ENCODE measurements at places on chromosomes 6 and 20.

- DNase-seq: peak; percentile 12
These were observed 1.3 kb upstream of the LRRC1 start for GRCh38 chr6:53793318-53794136.

- no peak for DNase-seq
These were observed 45.9 kb downstream of the UBE3D start for GRCh38 chr6:83019741-83020140.

- no peak for DNase-seq
These were observed 215.5 kb upstream of the ECI2 start for GRCh38 chr6:4350567-4351519.

- no peak for DNase-seq
These were observed 72.4 kb upstream of the SYNJ2 start for GRCh38 chr6:157909282-157909664.

DNA sequence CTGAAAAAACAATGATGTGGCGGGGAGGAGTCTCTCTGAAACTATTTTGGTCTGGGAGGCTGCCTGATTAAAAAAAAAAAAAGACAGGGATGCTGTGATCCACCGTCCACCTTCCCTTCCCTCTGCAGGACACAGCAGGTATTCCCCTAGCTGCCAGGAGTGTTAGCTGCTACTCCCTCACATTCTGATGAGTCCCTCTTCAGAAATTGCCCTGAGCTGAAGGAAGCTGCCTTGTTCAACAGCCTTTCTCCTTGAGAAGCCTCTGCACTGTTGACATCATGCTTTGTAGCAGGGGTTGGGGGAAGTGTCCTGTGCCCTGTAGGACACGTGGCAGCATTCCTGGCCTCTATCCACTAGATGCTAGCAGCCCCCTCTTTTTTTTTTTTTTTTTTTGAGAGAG, 71.7 kb upstream of the ZMYND8 start:
- DNase-seq: peak; percentile 41

GRCh38 chr20:2330090-2330695, 34.4 kb downstream of the TGM3 start:
- DNase-seq: no peak

DNA sequence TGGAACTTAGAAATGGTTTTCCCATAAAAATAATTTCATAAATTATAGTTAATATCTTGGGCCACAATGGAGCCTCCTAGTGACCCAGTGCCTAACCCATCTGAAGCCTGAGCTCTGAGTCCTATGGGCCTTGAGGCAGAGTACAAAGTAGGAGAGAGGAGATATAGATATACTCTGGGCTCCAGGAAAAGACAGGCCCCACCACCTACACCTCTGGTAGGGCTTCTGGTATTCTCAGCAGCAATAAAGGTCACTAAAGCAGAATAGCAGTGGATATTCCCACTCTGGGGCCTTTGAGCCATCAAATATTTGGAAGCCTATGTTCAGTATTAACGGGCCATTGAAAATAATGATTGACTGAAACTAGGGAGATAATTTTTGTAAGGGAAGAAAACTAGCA, 24.1 kb downstream of the CYP39A1 start:
- no peak for DNase-seq

DNA sequence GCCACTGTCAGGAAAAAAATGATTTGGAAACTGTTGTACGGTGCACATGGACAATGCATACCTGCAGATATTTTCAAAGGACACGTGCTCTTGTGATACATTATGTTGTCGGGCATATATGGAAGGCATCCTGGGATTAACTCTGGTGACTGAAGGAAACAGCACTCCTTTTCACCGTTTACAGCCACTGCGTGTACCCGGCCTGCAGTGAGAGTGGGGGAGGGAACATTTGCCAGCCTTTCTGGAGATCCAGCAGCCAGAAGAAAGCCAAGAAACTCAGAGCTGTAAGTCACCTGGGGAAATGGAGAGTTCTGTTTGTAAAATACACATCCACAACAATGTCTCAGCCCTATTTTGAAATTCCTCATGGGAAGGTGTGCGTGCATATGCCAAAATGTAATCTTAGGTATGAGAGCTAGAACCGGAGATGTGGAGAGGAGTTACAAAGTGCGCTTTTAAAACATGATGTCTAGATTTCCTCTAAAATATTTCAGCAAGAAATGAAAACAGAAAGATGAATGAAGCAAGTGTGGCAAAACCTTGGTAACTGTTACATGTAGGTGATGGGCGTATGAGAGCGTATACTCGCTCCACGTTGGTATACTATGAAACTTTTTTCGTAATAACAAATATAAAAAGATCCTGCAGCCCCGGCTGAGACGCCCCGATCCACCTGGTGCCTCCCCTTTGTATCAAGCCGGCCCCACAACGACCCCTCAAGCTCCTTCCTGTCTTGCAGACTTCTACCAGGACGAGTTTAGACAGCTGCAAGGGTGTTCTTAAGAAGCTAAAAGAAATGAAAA, 8.6 kb upstream of the FOXF2 start:
- no peak for DNase-seq

GRCh38 chr6:91083211-91083610, 496.3 kb upstream of the MAP3K7 start:
- DNase-seq: no peak

DNA sequence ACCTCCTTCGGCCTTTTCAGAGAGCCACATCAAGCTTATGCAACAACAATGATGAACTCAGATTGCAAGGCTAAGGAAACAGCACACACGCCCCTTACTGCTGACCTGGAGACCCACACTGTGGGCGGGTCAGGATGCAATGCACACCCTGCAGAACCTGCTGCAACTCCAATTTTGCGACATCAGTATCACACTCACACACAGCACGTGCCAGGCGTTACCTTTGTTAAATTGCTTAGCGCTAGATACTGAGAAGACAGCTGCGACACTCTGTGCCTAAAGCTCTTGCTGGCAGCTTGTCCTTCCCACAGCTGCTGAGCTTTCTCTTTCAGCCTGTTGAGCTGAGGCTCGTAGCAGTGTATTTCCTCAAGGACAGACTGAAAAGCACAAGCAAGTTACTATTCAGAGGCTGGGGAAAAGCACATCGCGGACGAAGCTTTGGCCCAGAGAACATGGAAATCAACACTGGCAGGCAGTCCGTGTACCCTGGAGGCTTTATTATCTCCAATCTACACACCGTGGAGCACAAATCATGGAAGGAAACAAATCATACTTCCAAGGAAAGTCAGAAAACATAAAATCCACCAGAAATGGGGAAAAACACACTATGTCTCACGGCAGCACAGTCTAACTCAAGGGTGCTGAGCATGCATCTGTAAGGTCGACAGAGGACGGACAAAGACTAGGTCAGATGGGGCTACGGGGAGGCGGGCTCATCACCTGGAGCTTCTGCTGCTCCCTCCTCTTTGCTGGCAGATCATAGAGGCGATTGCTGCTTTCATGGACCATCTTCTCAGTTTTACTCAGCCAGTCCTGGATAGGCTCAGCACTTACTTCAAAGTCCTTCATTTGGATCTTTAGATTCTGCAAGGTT, 268.2 kb downstream of the SYNE1 start:
- peak; percentile 10 for DNase-seq

GRCh38 chr6:37575221-37575620, 75.5 kb upstream of the CCDC167 start:
- no peak for DNase-seq

GRCh38 chr6:169263374-169263773, 9.7 kb upstream of the THBS2 start:
- DNase-seq: peak; percentile 11

DNA sequence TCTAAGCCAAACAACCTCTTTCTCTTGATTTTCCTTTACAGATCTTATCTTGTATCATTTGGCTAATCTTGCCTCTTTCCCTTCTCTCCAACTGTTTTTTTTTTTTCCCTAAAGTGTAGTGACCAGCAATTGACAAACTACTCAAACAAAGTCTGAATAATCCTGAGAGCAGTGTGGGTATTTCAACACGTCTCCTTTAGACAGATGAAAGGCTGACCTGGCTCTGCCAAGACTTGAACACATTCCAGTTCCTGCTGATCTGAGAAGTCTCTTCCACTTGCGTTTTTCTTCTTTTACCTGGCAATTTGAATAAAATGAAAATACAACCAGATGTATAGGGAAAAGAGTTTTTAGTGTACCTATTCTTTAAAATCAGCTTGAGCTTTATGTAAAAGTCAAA, 168.4 kb downstream of the GJA10 start:
- DNase-seq: no peak
